ENCODE measurements at places on chromosomes 5 and 9.
A peak's percentile ranks its signal among the peaks of the same experiment; 100 is the strongest.

DNA sequence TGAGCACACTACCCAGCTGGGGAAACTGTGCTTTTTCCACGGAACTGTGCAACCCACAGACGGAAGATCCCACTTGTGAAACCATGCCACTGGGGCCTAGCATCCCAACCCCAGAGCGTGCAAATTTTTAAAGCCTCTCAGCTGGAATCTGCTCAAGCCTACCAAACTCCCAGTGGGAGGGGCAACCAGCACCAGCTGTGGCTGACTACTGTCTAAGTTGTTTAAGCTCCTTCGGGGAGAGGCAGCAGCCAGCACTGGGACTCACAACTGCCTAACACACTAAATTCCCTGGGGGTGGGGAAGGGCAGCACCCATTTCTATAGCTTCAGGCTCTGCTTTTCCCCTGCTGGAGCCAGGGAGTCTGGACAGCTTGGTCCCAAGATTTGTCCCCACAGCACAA is 287.6 kb upstream of the MSX2 start:
- no peak for DNase-seq

DNA sequence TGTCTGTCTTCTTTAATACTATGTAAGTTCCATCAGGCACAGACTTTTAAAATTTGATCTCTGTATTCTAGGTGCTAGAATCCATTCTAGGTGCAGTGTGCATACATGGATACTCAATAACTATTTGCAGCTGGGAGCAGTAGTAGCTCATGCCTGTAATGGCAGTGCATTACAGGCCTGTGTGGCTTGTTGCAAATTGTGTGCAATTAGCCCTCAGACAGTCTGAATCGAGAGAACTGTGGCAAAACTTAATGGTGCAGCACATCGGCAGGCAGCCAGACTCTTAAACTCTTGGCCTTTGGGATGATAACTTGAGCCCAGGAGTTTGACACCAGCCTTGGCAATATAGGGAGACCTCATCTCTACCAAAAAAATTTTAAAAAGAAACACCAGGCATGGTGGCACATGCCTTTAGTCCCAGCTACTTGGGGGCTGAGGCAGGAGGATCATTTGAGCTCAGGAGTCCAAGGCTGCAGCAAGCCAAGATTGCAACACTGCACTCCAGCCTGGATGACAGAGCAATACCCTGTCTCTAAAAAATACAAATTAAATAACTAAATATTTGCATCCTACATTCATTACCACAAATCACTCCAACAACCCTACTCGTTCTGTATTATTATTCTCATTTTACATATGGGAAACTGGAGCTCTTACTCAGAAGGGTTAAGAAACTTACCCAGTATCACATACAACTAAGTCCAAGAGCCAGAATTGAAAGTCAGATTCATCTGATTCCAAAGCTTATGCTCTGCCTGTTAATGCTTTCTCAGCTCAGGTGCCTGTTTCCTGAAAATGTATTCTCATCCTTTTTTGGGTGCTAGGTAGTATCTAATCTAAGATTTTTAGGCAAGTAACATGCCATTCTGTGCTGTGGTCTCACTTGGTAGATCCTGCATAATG is 30.1 kb downstream of the PRKACG start:
- no peak for DNase-seq

DNA sequence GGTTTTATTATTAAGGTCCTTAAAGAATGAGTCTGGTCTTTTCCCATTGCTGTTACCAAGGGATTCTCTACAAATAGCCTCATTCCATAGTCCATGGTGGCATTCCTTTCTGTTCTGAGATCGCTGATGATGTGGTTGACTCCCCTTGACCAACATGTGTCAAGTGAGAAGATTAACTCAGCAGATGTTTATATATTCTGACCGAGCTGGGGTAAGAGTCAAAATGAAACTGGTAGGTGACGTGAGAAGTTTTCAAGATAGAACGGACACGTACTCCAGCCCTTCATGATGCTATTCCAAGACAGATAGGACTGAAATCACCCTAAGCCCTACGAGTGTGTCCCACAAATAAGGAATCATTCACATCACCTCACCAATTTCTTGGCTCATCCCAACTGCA is 155.5 kb upstream of the WWC1 start:
- no peak for DNase-seq

DNA sequence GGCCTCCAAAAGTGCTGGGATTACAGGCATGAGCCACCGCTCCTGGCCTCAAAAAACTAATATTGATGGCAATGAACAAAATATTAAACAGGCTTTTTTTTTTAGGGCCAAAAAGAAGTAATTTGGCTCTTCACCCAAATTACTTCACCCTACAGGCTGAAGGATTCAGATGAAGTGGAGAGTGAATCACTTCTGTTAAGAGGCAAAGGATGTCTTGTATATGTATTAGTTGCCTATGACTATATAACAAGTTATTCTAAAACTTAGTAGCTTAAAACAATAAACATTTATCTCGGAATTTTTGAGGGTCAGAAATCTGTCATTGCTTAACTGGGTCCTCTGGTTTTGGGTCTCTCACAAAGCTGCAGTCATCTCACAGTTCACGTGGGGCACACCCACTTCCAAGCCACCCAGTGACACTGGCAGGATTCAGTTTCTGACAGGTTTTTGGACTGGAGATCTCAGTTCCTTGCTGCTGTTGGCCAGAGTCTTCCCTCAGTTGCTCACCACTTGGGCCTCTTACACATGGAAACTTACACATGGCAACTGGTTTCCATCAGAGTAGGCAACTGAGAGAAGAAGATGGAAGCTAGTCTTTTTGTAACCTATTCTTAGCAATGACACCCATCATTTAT is 66.7 kb downstream of the IQGAP2 start:
- DNase-seq = no peak

DNA sequence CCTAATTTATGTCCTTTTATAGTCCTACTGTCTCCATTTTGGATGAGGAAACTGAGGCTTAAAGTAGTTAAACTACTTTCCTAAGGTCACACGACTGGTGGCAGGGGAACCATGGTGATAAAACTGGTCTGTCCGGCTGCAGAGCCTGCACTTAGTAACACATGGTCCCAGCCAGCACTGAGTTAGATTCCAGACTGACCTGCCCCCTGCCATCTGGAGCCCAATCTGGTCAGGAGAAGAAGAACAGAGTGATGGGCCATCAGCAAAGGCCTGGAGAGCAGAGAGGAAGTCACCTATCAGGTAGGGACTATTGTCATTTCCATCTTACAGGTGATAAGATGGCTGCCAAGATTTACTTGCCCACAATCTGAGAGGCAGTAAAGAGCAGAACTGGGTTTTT is 86.6 kb upstream of the SLC25A48 start:
- no peak for DNase-seq

DNA sequence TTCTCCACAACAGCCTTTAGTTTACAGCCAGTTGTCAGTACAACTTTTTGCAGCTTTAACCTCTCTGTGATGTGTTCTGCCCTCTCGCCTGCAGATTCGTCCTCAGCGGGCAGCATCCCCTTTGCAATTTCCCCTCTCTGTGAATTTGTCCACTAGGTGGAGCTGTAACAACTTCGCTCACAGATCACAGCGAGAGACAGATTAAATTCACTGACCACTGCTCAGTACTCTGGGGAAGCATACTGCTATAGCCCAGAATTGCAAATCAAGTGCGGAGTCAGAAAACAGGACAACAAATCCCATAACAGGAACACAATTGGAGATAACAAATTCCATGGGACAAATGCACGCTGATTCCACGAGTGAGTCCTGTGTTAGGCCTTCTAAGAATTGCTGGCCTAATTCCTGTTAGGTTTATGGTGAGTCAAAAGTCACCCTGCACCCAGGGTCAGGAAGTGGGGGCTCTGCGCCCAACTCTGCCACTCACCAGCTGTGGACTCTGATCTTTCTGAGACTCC is 2124.9 kb downstream of the MAT2B start:
- DNase-seq = peak; percentile 56

GRCh38 chr9:107667231-107668070 is 177.9 kb upstream of the KLF4 start:
- DNase-seq = no peak

GRCh38 chr9:91949946-91950664 is at the start of gene ROR2:
ROR2 (minus strand) TSS chr9:91950228.
- peak; percentile 86 for DNase-seq

DNA sequence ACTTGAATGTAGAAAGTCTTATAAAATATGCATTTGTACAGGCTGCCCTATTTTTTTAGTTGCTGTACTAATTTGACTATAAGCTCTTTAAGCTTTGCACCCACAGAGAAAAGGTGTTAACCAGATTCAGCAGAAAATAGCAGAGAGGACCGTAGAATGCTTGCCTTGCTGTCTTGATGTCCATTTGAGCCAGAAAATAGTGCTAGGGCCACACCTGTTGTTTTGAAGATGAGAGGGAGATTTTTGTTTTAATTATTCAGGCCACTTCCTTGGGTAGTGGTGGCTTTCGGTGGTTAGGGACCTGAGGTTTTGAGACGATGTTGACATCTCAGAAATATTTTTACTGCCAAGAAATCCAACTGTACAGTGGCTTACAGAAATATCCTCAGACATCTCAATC is 196.0 kb downstream of the SPATA31D1 start:
- DNase-seq = no peak

GRCh38 chr9:79034583-79034982 is 537.2 kb upstream of the TLE4 start:
- DNase-seq = no peak

GRCh38 chr9:71758785-71759184 is 9.5 kb downstream of the CEMIP2 start:
- no peak for DNase-seq

DNA sequence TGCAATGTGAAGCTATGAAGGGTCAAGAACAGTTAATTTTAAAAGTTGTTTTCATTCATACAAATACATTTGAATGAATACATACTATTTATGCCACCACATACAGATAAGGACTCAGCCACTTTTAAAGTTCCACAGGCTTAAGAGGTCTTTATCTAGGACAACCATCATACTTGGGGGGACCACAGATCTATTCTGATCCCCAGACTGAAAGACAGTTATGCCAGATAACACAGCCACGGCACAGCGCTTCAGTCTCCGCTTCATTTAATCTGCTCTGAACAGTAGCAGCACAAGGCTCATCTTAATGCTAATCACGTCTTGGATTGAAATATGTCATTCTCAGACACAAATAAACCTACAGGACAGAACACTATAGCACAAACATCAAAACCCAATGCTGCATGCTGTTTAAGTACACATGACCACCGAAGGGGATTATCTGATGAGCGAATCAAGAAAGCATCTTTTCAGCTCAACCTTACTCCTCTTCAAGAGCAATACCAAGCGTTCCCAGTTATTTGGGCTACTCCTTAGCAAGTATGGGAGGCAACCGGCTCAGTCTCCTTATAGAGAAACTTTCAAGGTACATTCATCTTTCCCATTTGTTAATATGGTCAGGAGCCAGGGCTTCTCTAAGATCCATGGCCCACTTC is 33.3 kb downstream of the PUM3 start:
- no peak for DNase-seq

- DNase-seq = no peak
Observed at GRCh38 chr5:159906943-159907342, 9.3 kb upstream of the ADRA1B start.

DNA sequence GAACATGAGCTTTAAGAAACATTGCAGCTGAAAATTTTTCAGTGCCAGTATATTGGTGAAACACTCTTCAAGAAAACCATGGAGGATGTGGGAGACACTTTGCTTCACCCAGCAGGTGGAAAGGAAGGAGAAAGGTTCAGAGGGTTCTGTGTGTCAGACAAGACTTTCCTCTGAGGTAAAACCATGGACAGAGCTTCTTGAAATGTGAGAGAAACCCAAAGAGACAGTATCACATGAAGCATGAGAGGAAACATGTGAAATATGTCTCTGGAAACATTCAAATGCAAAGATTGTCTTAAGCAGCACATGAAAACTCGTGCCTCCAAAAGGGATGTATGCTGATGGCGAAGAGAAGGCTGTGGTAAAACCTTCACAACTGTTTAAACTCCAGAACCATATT is 368.9 kb upstream of the ST8SIA4 start:
- DNase-seq = no peak

DNA sequence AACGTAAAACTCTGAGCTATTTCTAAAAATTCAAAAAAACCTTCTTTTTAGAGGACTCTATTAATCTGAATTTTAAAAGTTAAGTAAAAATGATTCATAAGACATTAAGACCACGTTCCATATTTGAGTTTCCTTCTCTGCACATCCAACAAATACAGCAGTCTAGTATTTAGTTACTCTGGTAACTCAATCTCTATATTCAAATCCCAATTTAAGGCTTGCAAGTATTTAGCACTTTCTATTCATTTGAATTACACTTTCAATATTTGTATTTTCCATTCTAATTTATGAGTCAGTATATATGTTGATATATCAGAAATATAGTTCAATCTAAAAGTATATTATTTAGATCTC is 17.7 kb downstream of the RFX3 start:
- no peak for DNase-seq

DNA sequence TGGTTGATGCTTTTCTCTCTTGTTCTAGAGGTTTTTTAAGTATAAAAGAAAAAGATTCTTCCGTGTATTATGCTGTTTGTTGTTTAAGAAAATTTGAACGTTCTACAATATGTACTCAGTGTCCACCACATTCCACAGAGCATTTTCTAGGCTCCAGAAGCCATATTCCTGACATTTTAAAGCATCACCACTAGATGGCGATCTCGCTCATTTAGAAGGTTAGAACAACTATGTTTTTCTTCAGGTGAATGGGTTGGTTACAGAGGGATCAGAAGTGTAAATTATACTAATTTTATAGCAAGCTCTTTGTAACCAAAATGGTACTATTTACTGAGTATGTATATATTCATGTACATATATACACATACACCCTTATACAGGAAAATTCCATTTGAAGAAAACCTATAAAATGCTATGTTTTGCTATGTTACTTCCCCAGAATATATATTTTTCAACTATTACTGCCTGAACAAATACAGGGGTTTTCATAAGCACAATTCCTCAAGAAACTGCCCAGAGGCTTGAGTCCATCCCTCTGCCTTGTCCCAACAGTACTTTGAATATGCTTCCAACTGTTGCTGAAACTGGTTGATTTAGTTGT is 284.3 kb downstream of the CCDC171 start:
- DNase-seq = peak; percentile 70

- no peak for DNase-seq
Observed at GRCh38 chr9:120532891-120533290, 47.1 kb downstream of the CDK5RAP2 start.

GRCh38 chr5:7078101-7078500 is 317.8 kb upstream of the ADCY2 start:
- no peak for DNase-seq

- peak; percentile 72 for DNase-seq
Observed at GRCh38 chr5:92527311-92528078, 1053.5 kb downstream of the NR2F1-AS1 start.

- DNase-seq = peak; percentile 9
Observed at GRCh38 chr5:10358999-10359398, 5.5 kb downstream of the MARCHF6 start.

All from GM23248 (cell line).